ENCODE measurements at places on chromosomes 11 and 22.

GRCh38 chr11:72609476-72609875 lies 64.7 kb downstream of the PDE2A start:
- no peak for DNase-seq

- no peak for DNase-seq
These were observed 32.5 kb upstream of the LARGE1 start for GRCh38 chr22:33952776-33953175.

DNA sequence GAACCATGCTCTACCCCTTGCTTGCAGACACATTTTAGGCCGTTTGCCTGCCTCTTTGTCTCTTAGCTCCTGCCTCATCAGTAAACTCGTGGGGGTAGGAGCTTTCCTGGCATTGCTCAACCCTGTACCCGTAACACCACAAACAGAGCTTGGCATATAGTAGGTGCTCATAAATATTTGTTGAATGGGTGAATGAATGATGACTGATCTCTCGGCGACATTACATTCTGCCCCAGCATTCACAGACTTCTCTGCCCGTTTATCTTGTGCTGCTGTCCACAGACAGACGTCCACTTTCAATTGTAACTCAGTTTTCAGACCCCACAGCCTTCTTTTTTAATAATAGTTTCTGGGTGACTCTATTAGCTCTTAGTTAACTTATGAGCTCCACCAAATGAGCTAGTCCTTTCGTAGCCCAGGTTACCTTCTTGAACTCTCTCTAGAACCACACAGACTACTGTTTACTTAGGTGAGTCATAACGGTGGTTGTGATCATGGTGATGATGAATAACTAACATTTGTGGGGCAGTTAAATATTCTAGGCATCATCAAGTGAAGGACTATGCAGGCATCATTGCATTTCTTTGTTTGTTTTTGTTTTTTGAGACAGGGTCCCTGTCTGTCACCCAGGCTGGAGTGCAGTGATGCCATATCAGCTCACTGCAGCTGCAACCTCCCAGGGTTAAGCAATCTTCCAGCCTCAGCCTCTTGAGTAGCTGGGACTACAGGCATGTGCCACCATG lies 188.4 kb downstream of the ADAMTS15 start:
- DNase-seq, result no peak

DNA sequence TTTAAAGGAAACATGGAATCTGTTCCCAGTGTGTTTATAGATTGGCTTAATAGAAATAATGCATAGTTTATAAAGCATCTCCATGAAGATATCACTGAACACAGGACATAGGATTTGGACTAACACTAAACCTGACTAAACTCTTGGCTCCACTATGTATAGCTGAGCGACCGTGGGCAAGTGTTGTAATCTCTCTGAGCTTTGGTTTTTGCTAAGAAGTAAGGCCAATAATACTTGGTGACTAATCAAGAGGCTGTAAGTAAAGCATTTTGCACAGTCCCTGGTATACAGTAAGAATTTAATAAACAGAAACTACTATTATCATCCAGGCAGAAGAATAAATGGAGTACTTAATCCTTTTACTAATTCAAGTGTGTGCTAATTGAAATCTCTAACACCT lies 125.5 kb upstream of the MTMR2 start:
- no peak for DNase-seq

DNA sequence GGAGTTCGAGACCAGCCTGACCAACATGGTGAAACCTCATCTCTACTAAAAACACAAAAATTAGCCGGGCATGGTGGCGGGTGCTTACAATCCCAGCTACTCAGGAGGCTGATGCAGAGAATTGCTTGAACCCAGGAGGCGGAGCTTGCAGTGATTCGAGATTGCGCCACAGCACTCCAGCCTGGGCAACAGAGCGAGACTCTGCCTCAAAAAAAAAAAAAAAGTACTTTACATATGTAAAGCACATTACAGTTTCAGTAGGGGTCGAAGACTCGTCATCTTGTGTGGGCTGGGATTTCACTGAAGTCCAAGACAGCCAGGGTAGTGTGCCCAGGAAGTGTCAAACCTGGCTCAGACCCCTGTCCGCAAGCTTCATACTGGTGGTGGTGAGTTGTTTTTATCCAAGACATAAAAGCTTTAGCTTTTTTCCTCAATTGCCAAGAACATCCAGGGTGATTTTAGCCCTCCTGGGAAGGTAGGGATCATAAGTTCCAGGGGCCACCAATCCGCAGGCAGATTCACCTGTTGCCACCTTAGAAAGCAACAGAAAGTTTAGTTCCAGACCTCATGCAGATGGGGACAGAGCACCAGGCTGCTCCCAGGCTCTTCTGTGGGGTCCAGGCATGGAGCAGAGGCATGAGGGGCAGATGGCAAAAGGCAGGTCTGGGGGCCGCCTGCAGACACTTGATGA lies 21.6 kb upstream of the ADORA2A start:
- DNase-seq, result no peak

DNA sequence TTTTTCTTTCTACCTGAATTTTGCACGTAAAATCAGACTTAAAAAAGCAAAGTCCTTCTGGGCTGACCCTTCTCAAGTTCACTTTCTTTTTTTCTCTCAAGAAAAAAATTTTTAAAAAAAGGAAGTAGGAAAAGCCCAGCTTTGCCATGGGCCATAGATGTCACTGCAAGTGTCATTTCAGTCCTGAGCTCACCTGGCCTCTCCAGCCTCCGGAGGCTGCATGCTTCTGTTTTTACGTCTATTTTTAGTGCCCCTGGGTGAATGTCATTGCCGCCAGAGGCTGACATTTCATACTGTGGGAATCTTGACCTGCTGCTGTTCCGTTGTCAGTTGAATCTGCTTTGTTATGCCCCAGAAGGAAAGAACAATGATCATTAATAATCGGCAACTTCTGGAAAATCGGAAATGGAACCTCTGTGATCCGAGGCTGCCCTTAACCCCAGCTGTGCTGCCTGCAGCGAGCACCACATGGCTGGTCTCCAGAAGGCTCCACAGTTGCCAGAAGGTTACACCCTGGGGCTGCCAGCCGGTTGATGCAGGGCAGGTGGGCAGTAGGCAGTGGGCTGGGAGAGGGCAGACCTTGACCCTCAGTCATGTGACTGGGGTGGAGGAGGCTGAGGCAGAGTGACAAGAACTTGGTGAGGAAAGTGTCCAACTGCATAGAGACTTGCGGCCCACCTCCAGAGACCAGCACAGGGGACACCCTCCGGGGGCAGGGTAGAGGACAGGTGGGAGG lies 16.7 kb upstream of the MYEOV start:
- DNase-seq, result no peak

GRCh38 chr22:42173183-42173926 lies 42.7 kb upstream of the CYP2D6 start:
- no peak for DNase-seq

- DNase-seq, result peak; percentile 28
These were observed 26.7 kb downstream of the FAM83F start for GRCh38 chr22:40021401-40022000.

GRCh38 chr22:44926124-44926475 lies 83.7 kb downstream of the PHF21B start:
- DNase-seq, result no peak

GRCh38 chr11:6633422-6634408 lies 14.5 kb upstream of the TPP1 start:
- DNase-seq, result no peak

GRCh38 chr22:35688913-35689675 lies 28.6 kb upstream of the APOL5 start:
- DNase-seq, result no peak

DNA sequence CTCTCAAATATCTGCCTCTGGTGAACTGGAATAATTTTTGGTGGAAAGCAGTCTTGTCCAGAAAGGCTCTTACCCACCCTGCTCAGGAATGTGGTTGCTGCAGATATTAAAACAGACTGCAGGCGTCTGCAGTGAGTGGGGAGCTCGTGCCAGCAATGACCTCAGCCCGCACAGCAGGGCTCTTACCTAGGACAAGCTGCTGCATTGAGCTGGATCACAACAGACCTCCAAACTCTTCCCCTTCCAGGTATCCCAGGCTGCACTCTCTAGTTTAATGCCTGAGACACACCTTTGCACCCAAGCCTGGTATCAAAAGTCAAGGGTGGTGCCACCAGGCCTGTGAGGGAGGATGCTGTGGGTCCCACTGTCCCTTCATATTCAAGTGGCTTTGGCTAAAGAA lies 69.7 kb upstream of the CDON start:
- DNase-seq, result no peak

- DNase-seq, result no peak
These were observed 10.9 kb upstream of the PHLDB1 start for GRCh38 chr11:118596224-118597146.

DNA sequence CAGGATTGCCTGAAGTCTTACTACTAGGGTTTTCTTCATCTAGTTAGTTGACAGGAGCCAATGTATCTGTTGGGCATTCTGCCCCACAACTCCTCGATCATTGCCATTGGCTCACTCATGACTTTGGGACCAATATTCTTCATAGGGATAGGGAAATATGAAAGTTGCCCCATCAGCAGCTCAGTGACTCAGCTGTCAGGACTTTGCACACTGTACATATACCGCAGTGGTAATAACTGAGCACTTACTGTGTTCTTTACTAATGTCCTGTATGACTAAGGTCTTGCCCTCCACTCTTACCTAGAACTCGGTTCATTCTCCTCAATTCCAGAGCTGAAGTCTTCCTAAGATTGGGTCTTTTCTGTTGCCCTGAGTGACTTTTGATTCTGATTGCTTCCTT lies 46.8 kb upstream of the PGR start:
- no peak for DNase-seq

GRCh38 chr11:87193756-87194470 lies 156.2 kb downstream of the TMEM135 start:
- DNase-seq, result no peak

DNA sequence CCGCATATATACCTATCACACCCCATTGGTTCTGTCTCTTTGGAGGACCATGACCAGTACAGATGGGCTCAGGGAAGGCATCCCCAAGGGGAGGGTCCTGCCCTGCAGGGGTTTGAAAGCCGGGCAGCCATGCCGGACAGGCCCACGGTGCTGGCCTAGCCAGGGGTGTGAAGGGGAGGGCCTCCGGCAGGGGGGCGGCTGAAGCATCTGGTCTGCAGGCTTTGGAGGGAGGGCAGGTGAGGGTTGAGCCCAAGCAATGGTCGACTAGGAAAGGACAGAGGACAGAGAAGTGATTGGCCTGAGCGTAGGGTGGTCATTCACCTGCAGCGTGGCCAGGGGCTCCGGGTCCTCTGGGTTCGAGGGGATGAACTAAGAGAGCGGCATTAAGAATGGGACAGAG lies 11.2 kb upstream of the CTSD start:
- DNase-seq, result no peak

GRCh38 chr22:50170453-50171318 lies at the start of gene PANX2:
PANX2 (plus strand) TSS chr22:50170731; CDS start chr22:50170731, 0 bp downstream.
- no peak for DNase-seq

- no peak for DNase-seq
These were observed 445.9 kb upstream of the ANO3 start for GRCh38 chr11:25886036-25886435.

- DNase-seq, result no peak
These were observed 28.7 kb downstream of the CECR2 start for GRCh38 chr22:17397756-17398547.

- no peak for DNase-seq
These were observed 1.7 kb downstream of the E2F8 start for GRCh38 chr11:19239039-19239438.

- DNase-seq, result no peak
These were observed 143.0 kb upstream of the SORL1-AS1 start for GRCh38 chr11:121595717-121596161.

DNA sequence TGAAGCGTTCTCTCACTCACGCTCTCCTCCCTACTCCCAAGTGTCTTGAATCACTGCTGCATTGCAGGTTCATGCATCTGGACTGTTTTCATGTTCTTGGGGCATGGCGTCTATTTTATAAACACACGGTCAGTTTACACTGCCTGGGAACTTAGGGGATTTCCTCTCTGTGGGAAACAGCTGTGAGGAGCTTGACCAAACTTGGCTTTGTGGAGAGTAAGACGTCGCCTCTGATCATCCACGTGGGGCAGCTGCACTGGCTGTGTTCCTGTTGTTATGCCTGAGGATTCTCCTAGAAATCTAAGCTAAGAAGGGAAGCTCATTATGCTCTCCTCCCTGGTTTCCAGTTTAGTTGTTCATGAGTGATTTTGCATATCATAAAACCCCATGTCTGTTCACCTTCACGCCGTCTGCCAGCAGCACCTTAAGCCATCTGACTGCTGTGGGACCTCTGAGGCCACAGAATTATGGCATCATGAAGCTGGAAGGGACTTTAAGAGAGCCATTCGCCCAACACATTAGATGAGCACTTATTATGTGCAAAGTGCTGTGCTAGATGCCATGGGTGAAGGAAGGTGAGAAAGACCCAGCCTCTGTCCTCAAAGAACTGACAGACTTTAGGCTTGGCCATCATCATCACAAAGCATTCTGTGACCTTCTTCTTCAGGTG lies 38.8 kb upstream of the POU2AF1 start:
- no peak for DNase-seq

DNA sequence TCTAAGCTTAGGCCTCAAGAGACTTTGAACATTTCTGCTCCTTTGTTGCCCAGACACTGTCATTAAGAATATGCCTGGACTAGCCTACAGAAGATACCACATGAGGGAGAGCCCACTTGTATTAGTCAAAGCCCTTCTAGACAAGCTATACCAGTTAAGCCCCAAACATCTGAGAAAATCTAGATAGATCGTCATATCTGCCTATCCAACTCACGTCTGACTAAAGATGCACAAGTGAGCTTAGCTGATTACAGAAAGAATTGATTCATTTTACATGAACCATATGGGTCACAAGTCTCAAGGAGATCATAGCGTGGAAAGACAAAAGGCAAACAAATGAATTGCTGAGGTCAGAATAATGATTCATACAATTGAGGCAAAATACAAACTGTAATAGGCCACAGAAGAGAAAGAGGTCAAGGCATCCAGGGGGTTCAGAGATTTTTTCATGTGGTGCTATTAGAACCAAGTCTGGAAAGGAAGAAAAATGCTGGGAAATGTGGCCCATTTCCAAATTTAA lies 1155.5 kb upstream of the TENM4 start:
- DNase-seq, result no peak

- DNase-seq, result no peak
These were observed 27.6 kb downstream of the ART5 start for GRCh38 chr11:3613998-3614741.

DNA sequence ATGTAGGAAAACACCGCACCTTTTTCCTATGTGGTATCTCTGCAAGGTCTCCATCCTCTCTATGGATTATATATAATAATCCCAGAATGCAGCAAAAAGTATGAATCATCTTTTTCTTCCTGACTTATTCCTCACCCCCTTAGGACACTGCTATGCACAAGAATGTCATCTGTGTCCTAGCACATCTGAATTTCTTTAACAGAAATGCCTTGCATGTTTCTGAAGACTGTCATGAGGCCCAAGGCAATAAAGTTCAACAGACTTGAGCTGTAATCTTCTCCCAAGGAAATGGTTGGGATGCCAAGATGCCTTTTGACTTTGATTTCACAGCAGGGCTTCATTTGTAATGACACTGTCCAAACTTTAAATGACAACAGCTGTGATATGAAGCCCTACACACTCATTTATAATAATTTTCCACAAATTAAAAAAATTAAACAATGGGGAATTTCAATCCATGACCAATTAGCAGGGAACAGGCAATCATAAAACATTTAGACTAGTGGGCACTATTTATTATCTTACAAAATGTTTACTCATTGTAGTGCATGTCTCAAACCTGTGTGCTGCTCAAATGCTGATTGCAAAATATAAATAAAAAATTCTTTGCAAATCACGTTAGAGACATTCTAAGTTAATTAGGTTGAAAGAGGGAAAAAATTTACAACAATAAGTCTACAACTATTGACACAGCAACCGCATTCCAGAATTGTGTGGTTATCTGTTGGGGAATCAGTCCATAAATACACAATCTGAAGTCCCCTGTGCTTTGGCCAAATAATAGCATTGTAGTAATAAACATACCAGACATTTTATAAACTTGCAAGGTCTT lies 242.3 kb downstream of the SWAP70 start:
- DNase-seq, result no peak

- DNase-seq, result no peak
These were observed 42.4 kb upstream of the TSKU start for GRCh38 chr11:76740772-76741171.
